ENCODE measurements at places on chromosomes 4 and X.

- no peak for DNase-seq
Measured at GRCh38 chrX:24332878-24333277, 19.0 kb upstream of the SUPT20HL2 start.

DNA sequence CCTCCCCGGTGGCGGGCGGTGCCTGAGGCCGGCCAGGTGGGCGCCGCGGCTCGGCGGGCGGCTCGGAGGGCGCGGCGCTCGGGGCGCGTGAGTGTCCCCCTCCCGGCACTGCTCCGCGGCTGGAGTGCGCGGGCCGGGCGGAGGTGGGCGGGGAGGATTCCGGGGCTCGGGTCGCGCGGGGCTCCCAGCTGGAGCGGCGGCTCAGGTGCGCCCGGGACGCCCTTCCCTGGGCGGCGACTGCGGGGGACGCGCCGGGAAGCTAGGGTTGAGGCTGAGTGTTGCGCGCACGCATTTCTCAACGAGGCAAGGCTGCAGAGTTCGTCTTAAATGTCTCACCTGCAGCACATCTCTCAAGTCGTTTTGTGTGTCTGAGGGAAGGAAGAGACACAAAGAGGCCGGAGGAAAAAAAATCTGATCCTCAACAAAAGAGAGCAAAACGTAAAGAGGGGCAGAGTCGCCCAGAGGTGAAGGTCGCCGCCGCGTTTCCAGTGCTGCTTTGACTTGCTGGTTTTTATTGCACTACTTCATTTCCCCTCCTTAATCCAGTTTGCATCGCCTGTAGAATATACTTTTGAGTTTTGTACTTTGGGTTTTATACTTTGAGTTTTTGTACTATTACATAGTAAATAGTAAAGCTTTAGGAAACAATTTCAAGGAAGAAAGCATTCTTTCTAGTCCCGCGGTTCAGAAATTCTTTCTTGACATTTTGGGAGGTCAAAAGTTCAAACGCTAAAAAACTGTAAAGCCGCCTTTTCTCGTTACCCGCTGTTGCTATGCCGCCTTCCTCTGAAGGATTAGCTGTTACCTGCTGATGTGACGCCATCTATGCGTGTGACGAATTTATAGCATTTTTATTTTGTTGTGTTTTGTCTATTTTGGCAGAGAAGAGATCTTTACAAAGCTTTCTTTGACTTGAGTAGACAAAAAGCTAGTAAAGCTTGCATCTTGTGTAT, 106.5 kb upstream of the STOX2 start:
- no peak for DNase-seq

DNA sequence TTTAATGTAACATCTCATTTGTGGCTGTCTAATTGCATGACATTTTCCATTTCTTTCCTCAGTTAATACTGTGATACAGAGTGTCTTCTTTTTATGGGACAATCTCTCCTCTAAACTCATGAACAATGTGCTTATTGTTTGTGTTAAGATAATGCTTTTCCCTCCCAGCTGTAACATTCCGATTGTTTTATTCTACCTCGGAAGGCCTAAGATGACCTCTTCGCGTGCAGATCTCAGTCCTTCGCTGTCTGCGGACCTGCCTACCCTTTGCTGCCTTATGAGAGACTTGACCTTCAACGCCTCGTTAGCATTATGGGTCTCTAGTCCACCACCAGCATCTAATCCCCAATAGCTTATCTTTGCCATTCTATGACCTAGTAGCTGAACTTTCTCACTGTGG, 29.8 kb upstream of the ZFP42 start:
- no peak for DNase-seq

DNA sequence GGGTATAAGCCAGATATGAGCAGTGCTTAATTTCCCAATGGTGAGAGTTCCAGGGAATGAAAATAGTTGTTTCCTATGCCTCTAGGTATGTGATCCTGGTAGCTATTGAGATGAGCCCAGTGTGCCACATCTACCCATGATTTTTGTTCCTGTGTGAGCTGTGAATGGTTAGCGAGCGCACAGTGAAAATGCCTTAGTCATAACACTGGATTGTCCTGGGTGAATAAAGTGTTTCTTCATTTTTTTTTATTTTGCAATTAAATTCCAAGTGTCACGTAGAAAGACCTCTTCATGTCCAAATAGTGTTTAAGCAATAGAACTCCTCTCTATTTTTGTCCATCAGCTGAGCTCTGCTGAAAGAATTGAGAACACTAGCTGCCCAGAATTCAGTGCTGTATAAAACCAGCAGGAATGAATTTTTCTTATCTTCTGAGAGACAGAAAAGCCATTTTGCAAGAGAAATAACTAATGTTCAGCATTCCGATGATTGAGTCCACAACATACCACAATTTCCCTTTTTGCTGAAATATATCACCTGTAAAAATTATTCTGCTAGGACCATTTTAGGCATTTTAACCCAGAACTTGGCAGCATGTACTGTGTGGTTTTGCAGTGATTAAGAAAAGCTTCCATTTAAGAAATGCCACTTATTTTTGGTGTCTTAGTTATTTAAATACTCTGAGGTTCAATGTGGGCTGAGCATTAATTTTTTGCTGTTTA, 5.6 kb downstream of the MAOA start:
- DNase-seq, result no peak

DNA sequence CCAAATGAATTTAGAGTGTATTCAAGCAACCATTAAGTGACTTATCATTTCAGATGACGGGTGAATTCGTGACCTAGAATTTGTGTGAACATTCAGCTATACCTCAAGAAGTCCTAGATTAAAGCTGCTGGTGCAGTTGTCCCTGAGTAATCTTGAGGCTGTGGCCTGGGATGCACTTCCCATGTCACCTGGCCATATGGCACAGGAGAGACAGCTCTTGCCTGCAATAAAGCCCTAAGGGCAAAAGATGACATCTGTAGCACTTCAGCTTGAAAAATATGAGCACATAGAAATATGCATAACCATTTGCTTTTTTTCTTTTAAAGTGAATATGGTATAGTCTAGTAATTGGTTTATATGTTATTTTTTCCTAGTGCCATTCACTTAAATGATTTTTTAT, 125.8 kb downstream of the FHDC1 start:
- no peak for DNase-seq

GRCh38 chrX:95764972-95765451, 919.6 kb upstream of the DIAPH2 start:
- no peak for DNase-seq

- DNase-seq, result no peak
Measured at GRCh38 chr4:6476893-6477292, 4.5 kb upstream of the PPP2R2C start.

GRCh38 chr4:30122711-30123110, 597.5 kb upstream of the PCDH7 start:
- no peak for DNase-seq

DNA sequence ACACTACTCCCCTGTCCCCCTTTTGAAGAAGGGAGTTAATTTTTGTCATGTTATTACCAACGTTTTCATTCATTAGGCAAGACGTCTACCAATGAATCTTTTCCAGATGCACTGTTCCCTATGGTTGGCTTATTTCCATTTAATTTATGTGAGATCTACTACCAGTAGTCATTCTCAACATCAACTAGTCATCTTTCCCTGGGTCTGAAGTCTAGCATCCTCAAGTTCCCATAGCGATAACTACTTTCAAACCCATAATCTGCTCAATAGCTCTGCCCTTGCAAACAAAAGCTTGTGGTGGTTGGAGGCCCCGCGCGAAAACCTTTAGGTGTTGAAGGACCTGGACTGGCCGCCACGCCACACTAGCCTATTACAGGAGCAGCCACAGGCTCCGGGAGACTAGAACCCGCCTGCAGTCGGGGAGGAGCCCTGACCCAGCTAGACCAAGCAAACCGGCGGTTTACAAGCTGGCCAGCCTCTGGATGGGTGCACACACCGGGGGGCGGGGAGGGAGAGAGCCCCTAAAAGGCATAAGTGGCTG, 746 bp downstream of the PPAT start:
- DNase-seq, result peak; percentile 40
